CD8-positive, alpha-beta memory T cell (primary cell): ENCODE measurements at places on chromosomes 2 and 18.

GRCh38 chr18:48318436-48318835, 90.7 kb downstream of the ZBTB7C start:
- DNase-seq: no peak

DNA sequence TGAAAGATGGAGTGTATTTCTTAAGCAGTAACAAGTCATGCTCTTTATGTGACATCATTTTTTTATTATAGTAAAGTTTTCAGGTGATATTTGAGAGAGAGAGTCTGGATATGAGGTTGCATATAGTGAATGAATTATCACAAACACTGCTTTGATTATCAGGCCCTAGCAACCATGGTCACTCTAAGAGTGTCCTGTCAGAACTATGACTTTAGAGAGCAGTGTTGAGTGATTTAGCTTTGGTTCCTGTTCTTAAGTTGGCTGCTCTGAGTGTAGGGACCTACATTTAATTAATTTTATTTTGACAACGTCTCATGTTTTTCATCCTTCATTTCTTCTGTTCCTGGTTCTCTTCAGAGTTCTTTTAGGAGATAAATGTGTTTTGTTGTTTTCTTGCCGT, 275.5 kb downstream of the KCNJ3 start:
- DNase-seq: no peak

- DNase-seq: no peak
Measured at GRCh38 chr18:31364190-31364589, 12.4 kb upstream of the DSG4 start.

GRCh38 chr2:128497461-128497860, 178.8 kb upstream of the HS6ST1 start:
- no peak for DNase-seq

- DNase-seq: no peak
Measured at GRCh38 chr2:121388371-121388770, 103.4 kb upstream of the TFCP2L1 start.

DNA sequence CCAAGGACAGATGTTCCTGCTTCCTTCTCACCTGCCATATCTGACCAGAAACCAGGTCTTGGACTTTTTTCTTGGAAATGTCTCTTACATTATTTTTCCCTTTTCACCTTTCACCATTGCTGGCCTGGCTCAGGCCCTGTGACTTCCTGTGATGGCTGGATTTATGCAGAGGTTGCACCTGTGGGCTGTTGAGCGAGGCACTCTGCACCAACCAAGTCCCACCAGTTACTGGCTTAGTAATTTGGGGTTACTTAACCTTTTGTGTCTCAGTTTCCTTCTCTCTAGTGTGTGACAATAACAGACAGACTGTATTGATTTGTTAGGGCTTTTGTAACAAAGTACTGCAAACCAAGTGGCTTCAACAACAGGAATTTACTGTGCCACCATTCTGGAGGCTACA, 110.0 kb downstream of the INSIG2 start:
- DNase-seq: no peak

DNA sequence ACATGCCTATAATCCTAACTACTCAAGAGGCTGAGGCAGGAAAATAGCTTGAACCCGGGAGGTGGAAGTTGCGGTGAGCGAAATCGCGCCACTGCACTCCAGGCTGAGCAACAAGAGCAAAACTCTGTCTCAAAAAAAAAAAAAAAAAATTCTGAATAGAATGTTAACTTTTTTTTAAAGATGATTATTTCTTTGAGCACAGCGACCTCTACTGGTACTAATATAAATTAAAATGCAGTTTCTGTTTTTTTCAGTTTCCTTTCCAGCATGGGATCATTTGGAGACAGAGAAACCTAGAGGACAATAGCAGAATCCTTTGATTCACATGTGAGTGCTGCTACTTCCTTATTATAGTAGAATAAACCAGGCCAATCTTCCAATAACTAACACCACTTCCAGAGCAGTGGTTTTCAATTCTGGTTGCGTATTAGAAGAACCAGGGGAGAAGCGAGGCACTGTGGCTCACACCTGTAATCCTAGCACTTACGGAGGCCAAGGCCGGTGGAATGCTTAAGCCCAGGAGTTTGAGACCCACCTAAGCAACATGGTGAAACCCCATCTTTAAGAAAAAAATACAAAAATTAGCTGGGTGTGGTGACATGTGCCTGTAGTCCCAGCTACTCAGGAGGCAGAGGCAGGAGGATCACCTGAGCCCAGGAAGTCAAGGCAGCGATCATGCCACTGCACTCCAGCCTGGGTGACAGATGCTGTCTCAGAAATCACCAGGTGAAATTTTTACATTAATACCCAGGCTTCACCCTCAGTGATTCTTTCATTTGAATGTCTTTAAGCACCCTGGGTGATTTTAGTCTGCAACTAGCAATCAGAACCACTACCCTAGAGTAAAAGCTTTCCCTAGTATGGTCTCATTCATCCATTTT, 10.1 kb downstream of the SRSF7 start:
- DNase-seq: peak; percentile 54

- DNase-seq: no peak
Measured at GRCh38 chr18:79918615-79919011, 32.8 kb downstream of the SLC66A2 start.

- no peak for DNase-seq
Measured at GRCh38 chr2:112972423-112973086, 5.3 kb upstream of the IL36G start.

DNA sequence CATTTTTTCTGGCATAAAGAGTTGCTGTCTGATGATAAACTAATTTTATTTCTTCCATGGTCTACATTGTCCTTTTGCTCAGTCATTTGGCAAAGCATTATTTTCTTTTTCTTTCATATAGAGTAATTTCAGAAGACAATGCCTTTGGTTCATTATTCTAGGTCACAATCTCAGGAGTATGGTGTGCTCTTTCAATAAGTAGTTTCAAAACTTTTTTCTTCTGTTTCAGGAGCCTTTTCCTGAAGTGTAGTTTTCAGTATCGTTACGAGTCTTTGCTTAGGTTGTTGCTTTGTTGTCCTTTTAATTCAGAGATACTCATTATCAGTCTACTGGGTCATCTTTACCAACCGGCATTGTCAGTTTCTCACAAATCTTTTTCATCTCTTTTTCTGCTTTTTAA, 100.4 kb upstream of the GPC1 start:
- no peak for DNase-seq

DNA sequence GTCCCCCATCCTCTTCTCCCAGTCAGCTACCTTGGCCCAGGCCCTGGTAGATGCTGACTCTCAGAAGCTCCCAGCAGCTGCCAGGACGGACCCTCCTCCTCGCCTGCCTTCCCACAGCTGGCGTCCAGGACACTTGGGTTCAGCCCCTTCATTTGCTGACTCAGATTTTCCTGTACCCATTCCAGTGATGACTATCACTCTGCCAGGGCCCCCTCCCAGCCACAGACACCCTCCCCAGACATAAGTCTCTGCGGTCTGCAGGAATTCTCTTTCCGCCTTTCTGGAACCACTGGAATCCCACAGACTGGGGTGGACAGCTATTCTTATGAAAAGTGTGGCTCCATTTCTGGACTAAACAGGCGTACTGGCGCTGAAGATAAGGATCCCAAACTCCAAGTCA, 260.3 kb upstream of the EPAS1 start:
- DNase-seq: no peak

DNA sequence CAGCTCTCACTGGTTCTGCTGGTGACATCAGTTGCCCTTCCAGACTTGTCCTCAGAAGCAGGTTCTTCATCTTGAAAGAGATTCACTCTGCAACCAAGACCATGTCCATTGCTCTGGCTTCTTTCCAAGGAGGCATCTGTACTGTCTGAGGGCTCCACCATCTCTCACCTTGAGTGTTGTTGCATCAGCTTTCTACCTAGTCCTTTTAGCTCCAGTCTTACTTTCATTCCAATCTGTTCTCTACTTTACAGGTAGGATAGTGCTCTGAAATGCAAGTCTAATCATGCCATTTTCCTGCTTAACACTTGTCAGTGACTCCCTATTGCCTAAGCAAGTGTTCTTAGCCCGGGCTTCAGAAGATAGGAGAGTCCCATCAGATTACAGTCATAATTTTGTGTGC, 117.7 kb downstream of the EN1 start:
- DNase-seq: no peak

DNA sequence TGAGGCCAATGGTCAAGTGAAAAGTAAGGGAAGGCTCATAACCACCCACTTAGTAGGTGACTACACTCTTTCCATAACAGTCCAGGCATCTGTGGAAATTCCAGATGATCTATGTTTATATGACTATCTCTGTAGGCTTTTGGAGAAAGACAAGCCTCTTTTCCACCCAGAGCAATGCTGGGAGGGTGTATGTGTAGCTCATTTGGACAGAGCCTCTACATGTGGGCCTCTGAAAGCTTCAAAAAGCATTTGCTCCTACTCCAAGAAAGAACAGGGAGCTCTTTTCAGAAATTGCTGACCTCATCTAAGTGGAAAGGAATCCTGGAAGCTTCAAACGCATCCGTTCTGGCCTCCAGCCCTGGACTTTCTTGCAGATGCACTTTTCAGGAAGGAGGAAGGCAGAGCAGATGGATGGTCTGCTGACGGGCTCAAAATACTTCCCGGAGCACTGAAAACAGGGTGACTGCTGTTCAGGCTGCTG, 308.7 kb downstream of the LRATD1 start:
- no peak for DNase-seq

DNA sequence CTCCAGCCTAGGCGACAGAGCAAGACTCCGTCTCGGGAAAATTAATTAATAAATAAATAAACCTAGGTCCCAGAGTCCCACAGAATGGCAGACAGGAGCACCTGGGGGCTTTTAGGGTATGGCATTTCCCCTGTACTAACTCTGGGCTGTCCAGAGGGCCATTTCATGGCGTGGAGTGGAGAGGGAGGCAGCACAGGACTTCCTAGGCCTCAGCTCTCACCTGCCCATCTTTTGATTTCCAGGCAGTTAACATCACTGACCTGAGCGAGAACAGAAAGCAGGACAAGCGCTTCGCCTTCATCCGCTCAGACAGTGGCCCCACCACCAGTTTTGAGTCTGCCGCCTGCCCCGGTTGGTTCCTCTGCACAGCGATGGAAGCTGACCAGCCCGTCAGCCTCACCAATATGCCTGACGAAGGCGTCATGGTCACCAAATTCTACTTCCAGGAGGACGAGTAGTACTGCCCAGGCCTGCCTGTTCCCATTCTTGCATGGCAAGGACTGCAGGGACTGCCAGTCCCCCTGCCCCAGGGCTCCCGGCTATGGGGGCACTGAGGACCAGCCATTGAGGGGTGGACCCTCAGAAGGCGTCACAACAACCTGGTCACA, 5.1 kb downstream of the IL1RN start:
- no peak for DNase-seq

GRCh38 chr18:67385455-67385854, 131.1 kb downstream of the DSEL start:
- DNase-seq: no peak

GRCh38 chr18:36415625-36416024, 118.1 kb downstream of the FHOD3 start:
- DNase-seq: no peak

DNA sequence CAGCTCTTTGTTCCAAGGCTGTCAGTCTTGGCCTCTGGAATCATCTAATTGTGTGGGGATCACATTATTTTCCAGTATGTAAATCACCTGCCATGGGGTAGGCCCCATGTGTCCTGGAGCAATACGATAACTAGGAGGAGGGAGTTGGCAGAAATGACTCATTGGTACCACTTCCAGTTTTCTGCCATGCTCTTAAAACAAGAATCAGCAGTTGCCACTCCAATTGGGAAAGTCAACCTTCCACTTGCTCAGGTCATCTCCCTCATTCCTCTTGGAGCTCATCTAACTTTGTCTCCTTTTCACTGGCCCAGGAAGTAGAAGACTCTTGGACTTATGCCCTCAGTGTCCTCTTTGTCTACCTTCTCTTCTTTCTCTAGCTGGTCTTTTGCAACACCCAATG, 487.0 kb downstream of the SLC4A3 start:
- DNase-seq: no peak

DNA sequence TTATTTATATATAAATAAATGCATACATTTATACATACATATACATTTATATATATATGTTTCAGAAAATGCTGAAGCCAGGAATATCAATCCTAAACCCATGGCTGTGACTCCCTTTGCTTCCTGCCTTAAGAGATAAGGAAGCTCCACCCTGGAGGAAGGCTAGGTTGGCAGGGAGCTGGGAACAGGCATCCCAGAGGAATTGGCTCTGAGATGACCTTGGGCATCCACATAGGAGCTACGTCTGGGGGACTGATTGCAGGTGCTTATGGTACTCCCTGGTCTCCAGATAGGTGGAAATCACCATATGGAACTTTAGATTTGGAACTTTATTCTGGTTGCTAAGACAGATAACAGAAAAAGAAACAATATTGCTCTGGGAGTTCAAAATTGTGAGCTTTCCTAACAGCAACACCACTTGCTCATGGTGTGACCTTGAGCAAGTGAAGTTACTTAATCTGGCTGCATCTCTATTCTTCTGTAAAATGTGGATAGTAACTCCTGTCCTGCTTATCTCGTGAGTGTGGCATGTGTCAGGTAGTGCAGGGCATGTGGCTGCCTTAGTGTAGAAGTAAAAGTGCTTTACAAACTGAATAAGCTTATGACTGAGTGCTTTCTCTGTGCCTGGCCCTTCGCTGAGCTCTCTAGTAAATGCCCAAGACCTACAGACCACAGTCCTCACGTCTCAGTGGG, 341.0 kb downstream of the MEIS1 start:
- DNase-seq: no peak

GRCh38 chr2:173094731-173095130, 19.1 kb downstream of the MAP3K20 start:
- DNase-seq: no peak

DNA sequence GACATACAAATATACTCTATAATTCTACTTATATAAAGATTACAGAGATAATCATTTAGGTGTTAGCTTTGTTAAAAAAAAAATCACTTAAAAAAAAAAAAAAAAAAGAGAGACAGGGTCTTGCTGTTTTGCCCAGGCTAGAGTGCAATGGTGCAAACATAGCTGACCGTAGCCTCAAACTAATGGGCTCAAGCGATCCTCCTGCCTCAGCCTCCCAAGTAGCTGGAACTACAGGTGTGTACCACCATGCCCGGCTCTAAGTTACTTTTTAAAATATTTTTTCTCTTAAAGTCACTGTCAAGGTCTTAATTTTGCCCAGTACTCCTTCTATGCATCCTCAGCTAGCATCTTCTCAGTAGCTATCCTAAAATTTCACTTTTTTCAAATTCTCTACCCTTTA, 77.2 kb upstream of the SLC25A52 start:
- no peak for DNase-seq

GRCh38 chr2:199458806-199459285, 1.1 kb upstream of the SATB2 start:
- no peak for DNase-seq

DNA sequence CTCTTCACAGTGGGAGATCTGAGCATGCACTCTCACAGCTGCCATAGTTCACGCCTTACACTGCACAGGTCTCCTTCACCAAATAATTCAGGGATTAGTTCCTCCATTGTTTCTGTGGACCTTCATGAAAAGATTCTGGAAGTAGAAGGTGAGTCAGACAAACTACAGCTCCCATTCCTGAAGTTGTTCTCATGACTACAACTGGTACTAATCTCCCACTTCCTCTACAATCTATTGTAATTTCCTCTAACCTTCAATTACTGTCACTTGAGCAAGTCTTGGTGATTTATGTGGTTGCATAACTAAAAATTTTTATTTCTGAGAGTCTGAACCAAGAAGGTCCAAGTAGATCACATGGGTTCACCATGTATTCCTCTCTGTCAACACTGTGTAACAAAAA, 128.7 kb downstream of the XIRP2 start:
- no peak for DNase-seq

GRCh38 chr18:26473672-26474071, 74.7 kb downstream of the KCTD1 start:
- no peak for DNase-seq
